H1 (cell line): ENCODE measurements at places on chromosomes 12 and 14. TPM values are rescaled to one million over a fixed set of nuclear protein-coding genes. Genes with fewer than 3 reads are reported as not detected.

DNA sequence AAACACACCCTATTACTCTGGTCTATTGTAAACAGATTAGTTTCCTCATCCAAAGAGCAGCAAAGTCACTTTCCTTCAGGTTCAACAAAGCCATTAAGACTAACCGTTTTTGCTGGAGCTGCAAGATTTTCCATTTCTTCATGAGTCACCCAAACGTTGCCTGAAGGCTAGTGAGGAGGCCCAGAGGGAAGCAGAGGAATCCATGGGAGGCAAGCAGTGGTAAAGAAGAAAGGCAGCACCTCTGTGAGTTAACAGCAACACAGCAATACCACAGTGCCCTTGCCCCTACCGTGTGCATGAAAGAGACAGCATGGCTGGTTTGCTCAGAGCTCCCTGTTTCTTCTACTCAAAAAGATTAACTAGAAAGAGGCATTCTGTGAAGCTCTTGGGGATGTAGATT, 206.3 kb downstream of the ACSS3 start:
- DNase-seq: no peak
- no peak overlapping the region for H3K27ac ChIP-seq
- H3K27me3 ChIP-seq: no peaks in the 10 kb centered on the region
- no peaks in the 10 kb centered on the region for H3K4me1 ChIP-seq

- H3K4me3 ChIP-seq: no peak overlapping the region
- peak; percentile 91 for DNase-seq
- peaks cover 2% of the 10 kb centered on the region for H3K4me1 ChIP-seq
- H3K36me3 ChIP-seq: no peaks in the 10 kb centered on the region
These were observed 26.8 kb downstream of the TMEM63C start for GRCh38 chr14:77208291-77208978.

DNA sequence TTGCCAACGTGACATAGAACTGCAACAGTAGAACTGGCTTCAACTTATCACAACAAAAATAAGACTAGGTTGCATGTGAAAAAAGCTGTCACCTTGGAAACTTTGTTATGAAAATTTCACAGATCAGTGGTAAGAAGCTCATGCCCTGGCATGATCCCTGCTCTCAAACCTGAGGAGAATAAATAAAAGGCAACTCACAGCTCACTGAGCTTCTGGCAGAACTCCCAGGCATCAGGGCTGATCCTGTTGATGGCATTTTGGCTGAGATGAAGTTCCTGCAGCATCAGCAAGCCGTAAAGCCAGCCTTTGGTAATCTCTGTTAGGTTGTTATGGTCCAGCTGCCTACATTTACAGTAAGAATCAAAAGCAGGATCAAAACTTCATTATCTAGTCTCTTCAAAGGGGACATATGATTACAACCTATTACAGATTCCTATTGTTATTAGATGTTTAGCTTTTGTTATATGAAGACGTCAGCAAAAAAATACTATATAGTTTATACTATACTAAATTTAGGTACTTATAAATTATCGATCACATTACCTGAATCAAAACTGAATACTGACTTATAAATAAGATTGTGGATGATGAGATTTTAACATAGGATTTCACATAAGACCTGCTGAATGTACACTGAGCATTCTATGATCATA, 32.0 kb downstream of the LRIG3 start:
- peaks cover 3% of the 10 kb centered on the region; the same call in 1 of the 2 replicates for H3K4me1 ChIP-seq
- 0 out of 2 replicates have a peak, but pooled peaks cover 4% of the 10 kb centered on the region for H3K36me3 ChIP-seq
- H3K27me3 ChIP-seq: peaks cover 1% of the 10 kb centered on the region
- H3K4me3 ChIP-seq: no peak overlapping the region

GRCh38 chr12:44021471-44021971, 185.6 kb downstream of the TMEM117 start:
- H3K36me3 ChIP-seq: no peaks in the 10 kb centered on the region
- H3K4me1 ChIP-seq: no peaks in the 10 kb centered on the region
- H3K4me3 ChIP-seq: no peak overlapping the region

DNA sequence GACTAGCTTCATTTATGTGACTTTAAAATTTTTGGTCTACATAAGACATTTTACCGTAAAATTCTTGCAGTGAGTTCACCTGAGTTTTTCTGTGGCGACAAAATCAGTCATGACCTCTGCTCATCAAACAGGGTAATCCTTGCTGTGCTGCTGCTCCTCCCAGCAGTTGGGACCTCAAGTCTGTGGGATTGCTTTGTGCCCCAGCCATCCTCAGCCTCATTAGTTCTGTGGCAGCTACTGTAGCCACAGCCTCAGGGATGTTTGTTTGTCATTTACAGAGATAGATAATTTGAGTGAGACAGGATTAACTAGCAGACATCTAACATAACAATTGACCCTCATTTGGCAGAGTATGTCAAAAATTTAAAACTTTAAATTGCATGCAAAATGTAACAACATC, 357.0 kb downstream of the PCNX1 start:
- no peak overlapping the region for H3K4me3 ChIP-seq
- no peaks in the 10 kb centered on the region for H3K4me1 ChIP-seq
- no peaks in the 10 kb centered on the region for H3K27me3 ChIP-seq
- no peak overlapping the region for H3K27ac ChIP-seq
- H3K36me3 ChIP-seq: no peaks in the 10 kb centered on the region

DNA sequence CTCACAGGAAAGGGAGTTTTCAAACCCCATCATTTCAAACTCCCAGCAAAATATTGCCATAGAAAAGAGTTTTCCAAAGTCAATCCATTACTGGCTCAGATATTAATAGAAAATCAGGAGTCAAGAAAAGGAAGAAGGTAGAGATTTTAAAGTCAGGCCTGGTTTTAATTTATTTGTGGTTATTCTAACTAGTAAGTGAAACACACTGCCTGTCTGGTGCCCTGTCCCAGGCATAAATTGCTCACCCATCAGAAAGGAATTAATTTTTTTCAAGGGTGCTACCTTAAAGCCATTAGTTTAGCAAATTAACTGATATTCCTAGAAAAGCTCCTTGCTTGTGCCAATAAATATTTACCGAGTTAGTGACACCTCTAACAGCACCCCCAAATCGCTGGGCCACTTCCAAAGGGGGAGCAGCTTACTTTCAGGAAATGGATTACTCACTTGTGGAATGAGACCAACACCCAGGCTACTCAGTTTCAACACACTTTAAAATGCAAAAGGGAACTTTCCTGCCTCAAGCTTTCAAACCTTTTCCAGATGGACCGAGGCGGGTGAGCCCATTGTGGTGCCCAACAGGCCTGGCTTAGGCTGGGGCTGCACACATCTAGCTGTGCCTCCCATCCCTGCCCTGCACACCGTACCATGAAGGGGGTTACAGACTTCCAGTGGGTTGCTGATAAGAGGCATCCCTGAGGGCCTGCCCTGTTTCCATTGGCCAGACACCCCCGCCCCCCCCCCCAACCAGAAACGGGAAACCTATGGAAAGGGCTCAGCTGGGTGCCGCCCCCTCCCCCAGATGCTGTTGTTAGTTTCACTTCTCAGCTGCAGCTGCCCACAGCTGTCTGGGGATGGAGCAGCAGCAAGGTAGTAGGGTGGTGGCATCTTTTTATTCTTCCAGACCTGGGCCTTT, 117.2 kb downstream of the SAMD4A start:
- no peaks in the 10 kb centered on the region for H3K36me3 ChIP-seq
- H3K27ac ChIP-seq: peak overlapping the region; percentile 32; the same call in 1 of the 2 replicates
- no peaks in the 10 kb centered on the region for H3K27me3 ChIP-seq
- peak; percentile 23 for DNase-seq
- H3K4me3 ChIP-seq: no peak overlapping the region; the same call in 1 of the 2 replicates

GRCh38 chr14:102262929-102263462, 42.0 kb downstream of the MOK start:
- H3K27me3 ChIP-seq: no peaks in the 10 kb centered on the region
- H3K27ac ChIP-seq: no peak overlapping the region
- H3K4me1 ChIP-seq: peaks cover 2% of the 10 kb centered on the region; the same call in 1 of the 2 replicates
- H3K36me3 ChIP-seq: no peaks in the 10 kb centered on the region
- peak; percentile 50 for DNase-seq
- no peak overlapping the region for H3K4me3 ChIP-seq

DNA sequence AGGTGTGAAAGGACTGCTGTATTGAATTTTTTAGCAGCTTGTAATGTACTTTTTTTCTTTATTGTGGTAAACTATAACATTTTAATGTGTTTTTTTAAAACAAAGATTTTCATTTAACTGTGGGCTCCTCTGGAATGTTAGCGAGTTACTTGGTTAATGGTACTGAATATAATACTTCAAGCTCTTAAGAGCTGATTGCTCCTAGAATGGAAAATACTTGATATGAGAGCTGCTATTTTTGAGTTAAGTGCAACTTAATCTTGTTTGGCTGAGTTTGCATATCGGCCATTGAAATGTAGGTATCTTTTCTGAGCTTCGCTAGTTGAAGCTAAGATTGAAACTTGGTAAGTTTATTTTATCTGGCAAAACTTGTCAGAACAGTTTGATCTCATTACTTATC, 7.4 kb downstream of the TMBIM6 start:
- H3K27me3 ChIP-seq: no peaks in the 10 kb centered on the region; the same call in 1 of the 2 replicates
- H3K4me3 ChIP-seq: no peak overlapping the region
- no peak overlapping the region for H3K27ac ChIP-seq

- no peak overlapping the region for H3K27ac ChIP-seq
- no peaks in the 10 kb centered on the region for H3K27me3 ChIP-seq
- DNase-seq: no peak
- H3K4me3 ChIP-seq: no peak overlapping the region
- H3K4me1 ChIP-seq: no peaks in the 10 kb centered on the region
These were observed 11.1 kb upstream of the EPS8 start for GRCh38 chr12:15800278-15800677.

- no peaks in the 10 kb centered on the region for H3K27me3 ChIP-seq
- H3K4me1 ChIP-seq: peaks cover 1% of the 10 kb centered on the region
- H3K36me3 ChIP-seq: 0 out of 2 replicates have a peak, but pooled peaks cover 3% of the 10 kb centered on the region
- H3K4me3 ChIP-seq: no peak overlapping the region
- H3K27ac ChIP-seq: no peak overlapping the region
These were observed 6.0 kb downstream of the C2CD5 start for GRCh38 chr12:22538311-22538710.

- H3K27me3 ChIP-seq: no peaks in the 10 kb centered on the region
- no peak overlapping the region for H3K4me3 ChIP-seq
- no peaks in the 10 kb centered on the region for H3K4me1 ChIP-seq
- H3K27ac ChIP-seq: no peak overlapping the region
- DNase-seq: no peak
These were observed 13.3 kb upstream of the VRK1 start for GRCh38 chr14:96783915-96784224.

- no peaks in the 10 kb centered on the region for H3K36me3 ChIP-seq
- no peak overlapping the region for H3K4me3 ChIP-seq
- no peaks in the 10 kb centered on the region for H3K27me3 ChIP-seq
- H3K27ac ChIP-seq: no peak overlapping the region
- no peak for DNase-seq
These were observed 10.4 kb upstream of the NOPCHAP1 start for GRCh38 chr12:104975587-104976343.

- H3K4me1 ChIP-seq: no peaks in the 10 kb centered on the region
- no peak overlapping the region for H3K27ac ChIP-seq
- no peaks in the 10 kb centered on the region for H3K27me3 ChIP-seq
- no peak for DNase-seq
These were observed 455.3 kb downstream of the NPAS3 start for GRCh38 chr14:33393895-33394368.

GRCh38 chr12:57195611-57196371, 20.8 kb upstream of the NXPH4 start:
- no peaks in the 10 kb centered on the region for H3K4me1 ChIP-seq
- H3K4me3 ChIP-seq: no peak overlapping the region
- H3K27ac ChIP-seq: no peak overlapping the region
- DNase-seq: no peak
- peaks cover 87% of the 10 kb centered on the region for H3K36me3 ChIP-seq
- no peaks in the 10 kb centered on the region for H3K27me3 ChIP-seq

DNA sequence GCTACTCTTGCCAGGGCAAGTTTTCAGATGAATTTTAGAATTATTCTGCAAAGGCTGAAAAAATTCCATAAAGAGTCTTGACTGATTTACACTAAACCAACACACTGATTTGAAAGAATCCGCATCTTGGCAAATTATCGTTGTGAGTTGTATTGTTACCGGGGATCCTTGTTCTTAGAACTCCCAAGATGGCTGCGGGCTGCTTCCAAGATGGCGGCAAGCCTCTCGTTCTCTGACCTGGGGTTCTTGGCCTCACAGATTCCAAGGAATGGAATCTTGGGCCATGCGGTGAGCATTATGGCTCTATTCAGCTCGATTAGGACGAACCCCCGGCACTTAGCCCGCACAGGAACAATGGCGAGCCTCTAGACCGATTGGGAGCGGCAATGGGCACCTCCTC, 132.5 kb downstream of the ZNF664 start:
- no peaks in the 10 kb centered on the region for H3K27me3 ChIP-seq
- no peak overlapping the region for H3K27ac ChIP-seq
- H3K4me1 ChIP-seq: no peaks in the 10 kb centered on the region

DNA sequence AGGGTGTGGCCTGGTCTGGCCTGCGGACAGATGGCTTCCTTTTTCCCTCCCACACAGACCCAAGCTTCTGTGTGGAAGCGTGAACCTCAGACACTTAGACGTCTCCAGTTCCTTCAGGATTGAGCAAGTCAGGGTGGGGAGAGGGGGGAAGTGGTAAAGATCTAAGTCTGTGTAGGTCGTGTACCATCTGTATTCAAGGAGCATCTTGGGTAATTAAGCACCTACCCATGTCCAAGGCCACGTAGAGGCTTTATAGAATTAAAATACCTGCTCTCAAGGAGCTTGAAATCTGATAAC, 1.7 kb downstream of the AVIL start:
- H3K27ac ChIP-seq: no peak overlapping the region
- no peak overlapping the region for H3K4me3 ChIP-seq
- H3K27me3 ChIP-seq: no peaks in the 10 kb centered on the region
- DNase-seq: no peak
- H3K36me3 ChIP-seq: peaks cover 3% of the 10 kb centered on the region

DNA sequence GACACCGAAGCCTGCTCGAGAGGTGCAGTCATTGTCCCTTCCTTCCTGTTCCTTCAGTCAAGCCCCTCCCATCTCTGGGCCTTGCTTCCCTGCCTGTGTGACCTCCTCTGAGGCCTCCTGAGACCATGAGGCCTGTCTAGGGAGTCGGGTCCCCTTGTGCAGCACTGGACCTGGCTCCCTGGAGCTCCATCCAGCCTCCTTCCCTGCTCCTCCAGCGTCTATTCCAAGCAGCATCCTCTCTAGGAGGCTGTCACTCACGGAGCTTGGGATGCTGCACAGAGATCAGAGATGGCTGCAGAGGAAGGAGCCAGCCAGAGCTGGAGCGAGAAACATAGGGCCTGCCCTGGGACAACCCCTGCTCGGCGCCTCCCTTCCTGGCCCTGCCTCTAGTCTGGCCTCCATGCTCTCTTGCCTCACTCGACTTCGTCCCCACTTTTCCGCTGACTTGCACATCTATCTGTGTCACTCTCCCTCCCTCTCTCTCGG, 142.7 kb downstream of the BCL11B start:
- no peak overlapping the region for H3K4me3 ChIP-seq
- no peaks in the 10 kb centered on the region for H3K36me3 ChIP-seq
- H3K27me3 ChIP-seq: 0 out of 2 replicates have a peak, but pooled peaks cover 3% of the 10 kb centered on the region
- no peak overlapping the region for H3K27ac ChIP-seq
- peak; percentile 41 for DNase-seq

The CNTN1 gene
- total RNA-seq: 21.0 and 21.8 TPM in 2 replicates

The MUCL1 gene
- not detected in 2 replicates for total RNA-seq

The ANO2 gene
- 3.5 and 5.5 TPM in 2 replicates for total RNA-seq

The ENO2 gene
- total RNA-seq: 90.9 and 92.4 TPM in 2 replicates

The RNF212B gene
- 1.2 TPM in 1 of 2 replicates, not detected in the other for total RNA-seq

The ASCL1 gene
- not detected in 2 replicates for total RNA-seq
